ENCODE measurements at places on chromosomes 6 and 20.

DNA sequence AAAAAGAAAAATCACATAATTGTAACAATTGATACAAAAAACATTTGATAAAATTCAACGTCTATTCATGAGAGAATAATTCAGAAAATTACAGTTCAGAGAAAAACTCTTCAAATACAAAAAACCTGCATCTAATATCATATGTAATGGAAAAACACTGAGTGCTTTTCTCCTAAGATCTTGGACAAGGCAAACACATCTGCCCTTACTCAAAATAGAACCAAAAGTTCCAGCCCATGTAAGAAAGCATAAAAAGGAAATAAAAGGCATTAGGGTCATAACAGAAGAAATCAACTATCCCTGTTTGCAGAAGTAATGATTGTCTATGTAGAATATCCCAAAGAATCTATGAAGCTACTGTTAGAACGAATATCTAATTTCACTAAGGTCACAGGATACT lies 721.4 kb downstream of the RFPL4B start:
- no peak for DNase-seq

DNA sequence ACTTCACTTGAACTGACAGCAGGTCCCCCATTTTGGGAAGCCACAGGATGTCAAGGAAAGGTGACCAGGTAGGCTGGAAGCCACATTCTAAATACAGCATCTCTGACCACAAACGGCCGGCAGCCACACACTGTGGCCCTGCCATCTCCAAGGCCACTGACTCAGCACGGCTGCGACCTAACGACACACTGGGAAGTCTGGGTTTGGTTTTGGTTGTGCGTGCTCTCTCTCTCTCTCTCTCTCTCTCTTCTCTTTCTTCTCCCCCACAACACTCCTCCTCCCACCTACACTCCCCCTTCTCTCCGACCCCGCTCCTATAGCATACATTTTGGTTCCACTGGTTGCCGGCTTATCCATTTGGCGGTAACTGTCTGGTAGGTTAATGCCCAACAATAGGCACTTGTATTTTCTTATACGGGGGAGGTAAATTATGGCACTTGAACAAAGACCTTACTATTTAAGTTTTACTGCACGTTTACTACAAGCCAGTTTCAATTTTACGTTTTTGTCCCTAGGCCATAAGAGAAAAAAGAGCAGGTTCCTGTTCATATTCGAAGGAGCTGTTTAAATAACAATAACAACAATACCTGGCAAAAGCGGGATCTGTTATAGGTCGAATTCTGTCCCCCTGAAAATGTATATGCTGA lies 103.6 kb downstream of the GMDS start:
- no peak for DNase-seq

DNA sequence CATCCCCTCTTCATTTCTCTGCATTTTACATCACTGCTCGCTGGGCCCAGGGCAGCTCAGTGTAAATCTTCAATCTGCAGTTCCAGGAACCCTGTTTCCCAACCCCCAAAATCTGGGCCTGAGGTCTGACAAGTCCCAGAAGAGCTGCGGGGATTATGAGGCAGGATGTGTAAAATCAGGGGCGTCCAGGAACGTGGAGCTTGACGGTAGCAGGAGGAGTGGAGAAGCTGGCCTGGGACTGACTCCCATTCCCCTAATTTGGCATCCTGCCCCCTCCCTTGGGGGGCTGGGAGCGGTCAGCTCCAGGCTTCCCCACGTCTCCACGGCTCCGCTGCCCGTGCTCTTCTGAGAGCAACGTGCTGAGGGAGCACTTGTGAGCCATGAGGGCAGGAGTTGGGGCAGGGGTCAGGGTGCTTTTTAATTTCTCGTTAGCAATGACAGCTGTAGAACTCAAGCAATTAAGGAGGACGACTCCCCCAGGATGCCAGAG lies 23.4 kb upstream of the VEGFA start:
- DNase-seq, result peak; percentile 80

GRCh38 chr6:36536873-36537547 lies 10.3 kb downstream of the STK38 start:
- DNase-seq, result no peak
